Cerebellar nuclear complex (tissue), 1 donor: ENCODE measurements at places on chromosomes 4 and X.

- DNase-seq = no peak
Measured at GRCh38 chrX:150696331-150696730, 3.1 kb downstream of the MTMR1 start.

GRCh38 chr4:142297313-142297712 lies 548.8 kb downstream of the INPP4B start:
- DNase-seq = no peak

DNA sequence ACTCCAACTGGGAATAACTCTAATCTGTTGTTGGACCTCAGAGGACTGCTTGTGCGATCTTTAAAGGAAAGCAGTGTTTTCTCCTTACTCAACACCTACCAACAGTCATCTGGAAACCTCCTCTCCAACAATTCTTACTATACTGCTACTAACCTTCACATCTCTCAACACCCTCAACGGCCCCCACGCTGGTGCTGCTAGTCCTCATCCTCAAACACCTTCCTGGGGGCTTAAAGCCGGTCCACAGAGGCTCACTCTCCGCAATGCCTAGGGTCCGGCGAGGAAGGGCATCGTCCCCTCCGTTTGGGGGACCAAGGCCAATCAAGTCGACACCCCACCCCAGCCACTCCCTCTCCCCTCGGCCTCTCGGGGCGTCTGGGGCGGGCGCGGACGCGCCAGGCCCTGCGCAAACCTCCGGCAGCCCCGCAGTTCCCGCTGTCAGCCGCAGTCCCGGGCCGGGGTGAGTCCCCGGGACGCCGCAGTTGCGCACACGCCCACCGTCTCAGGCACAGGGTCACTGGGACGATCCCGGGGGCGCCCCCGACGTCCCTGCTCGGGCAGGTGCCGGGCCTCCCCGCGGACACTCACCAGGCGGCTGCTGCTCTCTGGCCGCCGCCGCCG lies 418 bp downstream of the TAB3 start:
- DNase-seq = no peak

DNA sequence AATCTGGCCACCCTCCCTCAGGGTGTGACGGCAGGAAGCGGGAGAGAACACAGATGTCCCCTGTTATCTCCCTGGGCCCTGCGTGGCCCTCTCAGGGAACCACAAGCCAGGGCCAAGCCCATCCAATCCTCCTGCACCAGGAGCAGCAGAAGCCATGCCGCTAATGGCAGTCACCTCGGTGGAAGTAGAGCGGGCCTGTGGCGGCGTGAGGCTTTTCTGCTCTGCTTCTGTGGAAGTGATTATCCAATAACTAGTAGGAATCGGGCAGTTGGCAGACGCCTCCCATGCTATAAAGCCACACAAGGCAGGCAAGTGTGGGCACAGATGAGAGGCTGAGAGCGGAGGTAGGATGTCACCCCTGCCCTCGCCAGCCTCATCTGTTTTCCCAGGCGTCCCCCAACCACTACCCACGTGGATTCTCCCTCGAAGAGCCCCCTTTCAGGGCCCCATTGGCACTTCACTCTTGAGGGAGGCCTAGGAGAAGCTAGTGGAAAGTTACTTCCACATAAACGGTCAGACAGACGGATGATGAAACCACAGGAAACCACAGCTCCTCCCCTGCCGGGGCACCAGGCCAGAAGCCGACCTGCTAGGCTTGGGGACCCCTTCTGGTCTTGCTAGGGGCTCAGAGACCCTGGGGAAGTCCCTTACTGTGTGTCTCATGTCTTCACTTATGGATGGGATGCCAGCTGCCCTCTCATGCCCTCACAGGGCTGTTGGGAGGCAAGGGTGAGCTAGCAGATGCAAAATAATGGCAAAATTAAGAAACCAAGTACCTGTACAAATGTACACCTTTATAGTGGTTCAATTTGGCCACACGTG lies 18.8 kb upstream of the TMSB4X start:
- DNase-seq = no peak

- DNase-seq = no peak
Measured at GRCh38 chr4:94447754-94448411, 3.9 kb upstream of the PDLIM5 start.

- DNase-seq = no peak
Measured at GRCh38 chr4:40308528-40309122, 26.5 kb upstream of the CHRNA9 start.

DNA sequence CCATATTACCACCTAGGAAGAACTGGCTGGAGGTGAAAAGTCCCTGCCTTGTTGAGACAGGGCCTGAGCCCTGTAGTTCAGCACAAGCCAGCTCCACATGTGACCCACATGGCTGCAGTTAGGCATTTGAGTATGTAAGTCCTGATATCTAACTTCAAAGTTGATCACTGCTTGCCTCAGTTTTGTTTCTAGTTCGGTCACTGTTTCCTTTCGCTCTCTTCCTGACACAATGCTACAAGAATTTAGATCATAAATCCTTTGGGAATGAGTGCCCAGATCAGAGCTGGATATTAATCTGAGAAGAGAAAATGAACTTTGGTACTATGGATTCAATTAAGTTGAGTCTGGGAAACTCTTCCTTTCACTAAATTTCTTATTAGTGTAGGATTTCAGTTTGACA lies 48.4 kb downstream of the AKAP4 start:
- no peak for DNase-seq
